Non-pigmented ciliary epithelial cell (primary cell): ENCODE measurements at places on chromosomes 11 and 22.

- DNase-seq, result no peak
Observed at GRCh38 chr11:120956710-120957495, 67.0 kb upstream of the TBCEL start.

GRCh38 chr11:46075168-46075567 is 46.1 kb downstream of the PHF21A start:
- DNase-seq, result peak; percentile 11

DNA sequence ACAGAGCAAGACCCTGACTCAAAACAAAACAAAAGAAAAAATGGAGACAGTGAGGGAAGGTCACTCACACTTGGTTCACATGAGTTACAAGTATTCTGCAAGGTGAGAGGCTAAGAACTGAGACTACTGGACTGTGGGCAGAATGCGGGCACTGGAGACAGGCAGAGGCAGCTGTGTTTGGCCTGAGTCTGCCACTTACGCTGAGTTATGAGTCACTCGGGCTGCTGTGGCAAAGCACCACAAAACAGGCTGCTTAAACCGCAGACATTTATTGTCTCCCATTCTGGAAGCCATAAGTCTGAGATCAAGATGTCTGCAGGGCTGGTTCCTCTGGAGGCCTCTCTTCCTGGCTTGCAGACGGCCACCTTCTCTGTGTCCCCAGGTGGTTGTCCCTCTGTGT is 122.8 kb downstream of the SHANK2 start:
- no peak for DNase-seq

DNA sequence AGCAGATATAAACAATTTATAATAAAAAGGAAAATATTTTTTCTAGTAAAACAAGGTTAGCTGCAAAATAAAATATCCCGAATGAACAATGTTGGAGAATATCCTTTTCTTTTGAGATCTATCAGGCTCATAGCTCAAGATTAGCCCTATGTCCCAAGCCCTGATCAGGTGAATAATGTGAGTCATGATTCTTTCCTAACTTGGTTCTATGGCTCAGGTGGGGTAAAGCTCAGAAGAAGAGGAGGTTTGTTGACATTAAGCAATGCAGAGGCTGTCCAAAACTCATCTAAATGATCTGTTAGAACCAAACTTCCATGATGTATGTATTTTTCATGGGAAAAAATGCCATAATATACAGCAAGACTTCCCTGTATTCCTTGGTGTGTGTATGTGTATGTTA is 86.1 kb downstream of the TRIM44 start:
- no peak for DNase-seq

DNA sequence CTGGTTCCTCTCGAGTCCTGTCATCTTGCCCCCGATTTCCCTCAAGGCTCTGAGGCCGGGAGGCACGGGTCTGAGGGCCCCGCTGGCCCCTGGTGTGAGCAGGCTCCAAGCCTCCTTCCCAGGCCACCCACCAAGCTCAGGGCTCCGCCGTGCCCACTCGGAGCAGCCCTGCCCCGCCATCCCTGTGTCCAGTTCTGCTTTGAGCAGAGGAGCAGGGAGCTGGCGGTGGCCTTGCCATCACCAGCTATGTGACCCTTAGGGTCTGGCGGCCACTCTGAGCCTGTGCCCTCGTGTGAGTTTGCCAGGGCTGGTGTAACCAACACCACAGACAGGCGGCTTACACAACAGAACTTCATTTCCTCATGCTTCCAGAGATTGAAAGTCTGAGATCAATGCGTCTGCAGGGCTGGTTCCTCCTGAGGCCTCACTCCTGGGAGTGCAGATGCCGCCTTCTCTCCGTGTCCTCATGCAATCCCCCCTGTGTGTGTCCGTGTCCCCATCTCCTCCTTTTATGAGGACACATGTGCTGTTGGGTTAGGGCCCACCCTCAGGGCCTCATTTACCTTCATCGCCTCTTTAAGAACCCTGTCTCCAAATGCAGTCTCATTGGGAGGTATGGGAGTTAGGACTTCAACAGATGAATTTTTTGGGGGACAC is 36.5 kb upstream of the CELSR1 start:
- DNase-seq, result no peak

GRCh38 chr22:37254867-37255233 is 10.8 kb upstream of the RAC2 start:
- peak; percentile 20 for DNase-seq

DNA sequence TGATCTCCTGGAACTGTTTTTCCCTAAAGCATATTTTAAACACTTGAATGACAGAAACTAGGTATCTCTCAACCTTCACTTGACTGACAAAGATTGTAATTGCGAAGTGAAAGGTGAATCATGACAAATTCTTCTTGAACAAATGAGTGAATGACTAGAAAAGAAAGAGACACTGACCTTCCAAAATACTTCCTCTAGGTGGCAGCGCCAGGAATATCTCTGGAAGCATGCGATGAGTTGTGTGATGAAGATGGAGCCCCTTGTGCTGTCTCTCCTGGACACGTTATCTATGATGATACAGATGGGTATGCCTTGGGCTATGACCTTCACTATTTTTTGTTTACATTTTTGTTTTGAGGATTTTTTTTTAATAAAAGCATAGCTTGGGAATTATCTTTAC is 7.0 kb upstream of the CASP12 start:
- no peak for DNase-seq

DNA sequence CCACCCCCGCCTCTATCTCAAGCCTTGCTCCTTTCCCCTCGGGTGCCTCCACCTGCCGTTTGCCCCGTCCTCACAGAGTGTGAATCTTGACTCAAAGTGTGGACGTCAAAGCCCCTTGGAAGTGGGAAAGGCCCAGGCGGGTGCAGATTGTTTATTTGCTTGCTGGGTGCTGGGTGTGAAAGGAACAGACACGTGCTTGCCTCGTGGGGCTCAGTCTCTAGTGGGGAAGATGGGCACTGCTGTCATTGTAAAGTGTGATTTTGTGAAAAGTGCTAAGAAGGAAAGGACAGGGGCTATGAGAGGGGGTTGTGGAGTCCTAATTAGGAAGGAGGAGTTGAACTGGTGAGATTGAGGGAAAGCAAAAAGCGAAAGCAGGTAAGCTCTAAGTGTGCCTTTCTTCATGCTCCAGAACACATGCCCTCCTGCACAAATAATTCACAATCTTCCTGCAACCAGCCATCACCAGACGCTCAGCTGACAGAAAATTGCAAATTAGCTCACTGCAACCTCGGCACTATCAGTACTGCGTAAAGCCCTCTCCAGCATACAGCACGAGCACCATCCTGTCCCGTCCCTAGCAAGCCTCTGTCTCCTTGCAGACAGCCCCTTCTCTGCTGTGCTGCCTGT is 9.7 kb upstream of the GCAT start:
- no peak for DNase-seq

- no peak for DNase-seq
Observed at GRCh38 chr11:62344210-62344609, 7.0 kb downstream of the ASRGL1 start.

DNA sequence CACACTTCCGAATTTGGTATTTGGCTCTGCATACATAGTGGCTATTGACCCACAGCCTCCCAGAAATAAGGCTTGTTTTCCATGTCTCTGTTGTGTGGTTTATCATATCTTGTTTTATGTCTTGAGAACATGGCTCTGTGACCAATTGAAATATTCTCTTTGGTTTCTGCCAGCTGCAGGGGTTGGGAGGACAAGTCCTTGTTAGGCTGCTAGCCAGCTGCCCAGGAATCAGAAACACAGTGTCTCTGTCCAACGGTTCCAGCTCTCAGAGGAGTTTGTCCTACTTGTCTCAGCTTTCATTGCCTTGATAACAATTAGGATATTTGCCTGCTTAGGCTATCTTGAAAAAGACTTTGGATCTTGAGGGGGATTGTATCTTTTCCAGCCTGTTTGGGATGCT is 6.0 kb upstream of the SLC7A4 start:
- no peak for DNase-seq

GRCh38 chr11:32905028-32905667 is 12.5 kb downstream of the QSER1 start:
- no peak for DNase-seq

GRCh38 chr11:107564877-107565218 is 687 bp downstream of the ALKBH8 start:
- DNase-seq, result no peak

- DNase-seq, result no peak
Observed at GRCh38 chr11:67581469-67581868, 2.1 kb upstream of the GSTP1 start.
